ENCODE measurements at places on chromosomes 13 and 19.

- DNase-seq, result no peak
Measured at GRCh38 chr19:6751189-6751588, 11.7 kb downstream of the TRIP10 start.

GRCh38 chr13:90008707-90009149, 1338.8 kb upstream of the MIR17HG start:
- no peak for DNase-seq

- no peak for DNase-seq
Measured at GRCh38 chr19:2334986-2335846, 6.7 kb downstream of the SPPL2B start.

DNA sequence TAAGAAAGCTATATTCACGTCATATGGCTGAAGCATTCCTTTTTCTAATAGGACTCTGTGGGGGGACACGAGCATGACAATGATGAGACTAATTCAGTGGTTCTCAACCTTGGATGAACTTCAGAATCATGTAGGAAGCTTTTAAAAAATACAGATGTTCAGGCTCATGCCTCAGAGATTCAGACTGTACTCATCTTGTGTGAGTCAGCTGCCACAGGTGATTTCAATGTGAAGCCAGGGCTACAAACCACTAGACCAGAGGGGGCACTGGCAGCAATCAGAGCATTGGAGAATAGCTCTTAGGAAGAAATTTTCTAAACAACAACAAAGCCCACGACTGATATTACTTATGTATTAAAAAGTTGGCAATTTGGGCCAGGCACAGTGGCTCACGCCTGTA, 91.7 kb downstream of the SERP2 start:
- DNase-seq, result no peak

DNA sequence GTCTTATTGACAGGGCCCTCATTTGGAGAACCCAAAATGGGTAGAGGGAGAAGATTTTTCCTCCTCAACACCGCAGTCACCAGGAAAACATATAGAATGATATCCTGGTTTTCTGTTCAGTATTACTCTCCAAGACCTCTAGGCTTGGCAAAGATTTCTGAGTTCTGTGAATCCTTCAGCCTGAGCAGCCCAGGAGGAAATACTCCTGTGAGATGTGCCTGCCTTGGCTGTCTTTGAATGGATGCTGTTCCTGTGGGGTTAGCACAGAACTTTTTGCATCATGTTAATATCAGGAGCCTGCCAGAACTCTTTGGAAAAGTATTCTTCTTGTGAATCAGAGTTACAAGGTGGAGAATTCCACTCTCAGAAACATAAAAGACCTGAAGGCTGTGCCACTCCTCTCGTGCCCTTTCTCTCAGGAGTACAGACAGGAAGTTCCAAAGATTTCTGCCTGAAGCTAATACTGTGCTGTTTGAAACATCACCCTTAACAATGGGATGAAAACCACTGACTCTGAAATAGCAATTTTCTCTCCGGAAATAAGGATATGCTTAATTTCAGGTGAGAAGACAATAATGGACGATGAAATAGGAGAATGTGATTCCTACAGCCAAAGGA, 520.1 kb upstream of the NBEA start:
- DNase-seq, result no peak

GRCh38 chr13:109971006-109971405, 184.6 kb upstream of the IRS2 start:
- no peak for DNase-seq

GRCh38 chr19:41310033-41310831, at the start of gene CCDC97:
TSS of gene CCDC97 (plus strand) at chr19:41310172. CDS start at chr19:41310311, 139 bp downstream.
- peak; percentile 90 for DNase-seq

DNA sequence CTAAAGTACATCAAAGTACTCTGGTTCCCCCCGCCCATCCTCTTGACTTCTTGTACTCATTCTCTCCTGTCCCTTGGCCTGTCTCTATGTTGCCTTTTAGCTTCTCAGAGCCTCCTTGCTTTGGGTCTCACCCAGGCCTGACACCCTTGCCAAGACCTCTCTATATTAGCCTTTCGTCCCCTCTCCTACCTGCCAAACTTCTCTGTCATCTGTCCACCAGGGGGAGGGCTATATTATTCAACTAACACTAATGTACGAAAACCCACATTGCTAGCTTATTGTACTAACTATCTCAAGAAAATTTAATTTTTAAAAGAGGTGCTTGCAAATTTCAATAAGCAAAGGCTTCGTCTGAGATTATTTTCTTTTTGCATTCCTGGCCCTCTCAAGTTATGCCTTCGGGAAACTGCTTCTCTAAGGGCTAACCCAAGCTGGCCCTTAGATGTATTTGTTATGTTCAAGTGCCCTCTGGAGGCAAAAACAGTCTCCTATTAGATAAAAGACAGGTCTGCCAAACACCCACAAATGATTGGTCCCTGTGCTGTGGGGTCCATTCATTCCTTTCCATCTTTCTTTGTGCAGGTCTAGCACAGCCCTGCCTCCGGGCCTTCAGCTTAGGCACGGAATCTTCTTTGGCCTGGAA, 6.3 kb upstream of the MRPS31 start:
- peak; percentile 71 for DNase-seq

GRCh38 chr13:80716610-80717081, 375.7 kb upstream of the SPRY2 start:
- peak; percentile 90 for DNase-seq

- peak; percentile 76 for DNase-seq
Measured at GRCh38 chr13:30968846-30969245, 36.4 kb downstream of the TEX26 start.

DNA sequence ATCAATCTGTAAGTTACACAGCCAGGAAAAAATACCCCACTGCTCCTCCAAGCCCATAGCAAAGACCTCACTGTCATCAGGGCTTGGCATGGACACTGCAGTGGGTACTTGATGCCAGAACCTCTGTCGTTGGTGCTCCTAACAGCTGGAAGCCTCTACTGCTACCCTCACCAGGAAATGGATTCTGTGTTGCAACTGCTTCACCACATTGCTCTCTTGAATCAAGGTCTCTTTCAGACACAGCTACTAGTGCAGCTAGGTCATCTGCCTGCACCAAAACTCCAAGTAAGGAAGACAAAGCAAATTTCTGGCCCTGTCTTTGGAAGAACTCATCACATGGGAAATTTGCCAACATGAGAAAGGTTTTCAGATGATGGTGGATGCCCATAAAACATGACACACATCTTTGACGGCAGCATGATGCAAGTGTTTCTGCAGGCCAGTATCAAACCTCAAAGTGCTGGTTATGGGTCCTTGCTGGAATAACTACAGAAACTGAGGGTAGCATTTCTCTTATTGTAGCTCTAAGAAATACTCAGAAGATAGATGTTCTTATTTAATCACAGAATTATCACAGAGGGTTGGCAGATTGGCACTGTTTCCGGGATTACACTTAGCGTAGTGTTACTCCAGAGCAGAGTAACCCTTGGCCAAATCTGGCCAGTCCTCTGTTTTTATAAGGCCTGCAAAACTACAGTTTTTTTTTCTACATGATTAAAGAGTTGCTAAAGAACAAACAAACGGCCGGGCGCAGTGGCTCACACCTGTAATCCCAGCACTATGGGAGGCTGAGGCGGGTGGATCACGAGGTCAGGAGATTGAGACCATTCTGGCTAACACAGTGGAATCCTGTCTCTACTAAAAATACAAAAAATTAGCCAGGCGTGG, 12.9 kb upstream of the PCCA start:
- no peak for DNase-seq

GRCh38 chr19:4174213-4174894, 8.0 kb downstream of the SIRT6 start:
- no peak for DNase-seq

DNA sequence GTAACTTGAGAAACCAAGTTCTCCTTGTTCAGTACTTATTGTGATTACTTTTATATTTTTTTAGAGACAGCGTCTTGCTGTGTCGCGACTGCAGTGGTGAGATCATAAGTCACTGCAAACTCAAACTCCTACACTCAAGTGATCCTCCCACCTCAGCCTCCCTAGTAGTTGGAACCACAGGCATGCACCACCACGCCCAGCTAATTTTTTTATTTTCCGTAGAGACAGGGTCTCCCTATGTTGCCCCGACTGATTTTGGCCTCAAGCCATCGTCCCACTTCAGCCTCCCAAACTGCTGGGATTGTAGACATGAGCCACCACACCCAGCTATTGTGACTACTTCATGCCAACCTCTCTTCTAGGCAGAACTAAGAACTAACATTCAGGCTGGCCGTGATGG, 8.3 kb downstream of the C19orf53 start:
- peak; percentile 26 for DNase-seq

GRCh38 chr19:46198756-46199155, 30.8 kb upstream of the IGFL1 start:
- DNase-seq, result no peak

GRCh38 chr19:43675269-43675879, 5.4 kb upstream of the PLAUR start:
- DNase-seq, result peak; percentile 53

GRCh38 chr19:16210168-16210567, 12.5 kb downstream of the AP1M1 start:
- DNase-seq, result no peak

GRCh38 chr13:59914556-59914955, 249.2 kb downstream of the DIAPH3 start:
- peak; percentile 40 for DNase-seq

- DNase-seq, result no peak
Measured at GRCh38 chr13:20230913-20231838, 943 bp downstream of the GJB6 start.

GRCh38 chr13:72316716-72317115, 410.7 kb downstream of the MZT1 start:
- DNase-seq, result no peak

DNA sequence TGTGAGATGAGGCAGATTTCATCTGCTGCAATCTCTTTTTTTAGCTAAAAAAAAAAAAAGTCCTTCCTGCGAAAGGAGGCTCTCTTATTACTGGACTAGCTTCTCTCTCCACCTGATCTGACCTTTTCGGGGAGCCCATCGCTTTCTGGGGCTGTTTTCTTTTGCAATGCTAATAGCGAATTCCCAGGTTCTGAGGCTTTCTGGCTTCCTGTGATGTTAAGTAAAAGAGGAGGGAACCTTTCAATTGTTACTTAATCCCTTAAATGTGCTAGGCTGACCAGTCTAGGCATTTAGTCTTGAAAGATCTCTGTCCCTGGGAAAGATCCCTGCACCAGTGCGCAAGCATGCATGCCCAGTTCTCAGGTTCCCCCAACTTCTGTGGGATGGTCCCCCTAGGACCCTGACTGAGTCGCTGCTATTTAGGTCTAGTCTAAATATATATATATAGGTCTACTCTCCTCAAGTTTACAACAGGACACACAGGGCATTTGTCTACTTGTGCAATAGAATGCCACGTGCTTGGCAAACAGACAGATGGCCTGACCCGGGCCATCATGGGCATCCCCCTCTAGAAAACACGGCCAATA, 224.7 kb downstream of the ZNF536 start:
- no peak for DNase-seq

DNA sequence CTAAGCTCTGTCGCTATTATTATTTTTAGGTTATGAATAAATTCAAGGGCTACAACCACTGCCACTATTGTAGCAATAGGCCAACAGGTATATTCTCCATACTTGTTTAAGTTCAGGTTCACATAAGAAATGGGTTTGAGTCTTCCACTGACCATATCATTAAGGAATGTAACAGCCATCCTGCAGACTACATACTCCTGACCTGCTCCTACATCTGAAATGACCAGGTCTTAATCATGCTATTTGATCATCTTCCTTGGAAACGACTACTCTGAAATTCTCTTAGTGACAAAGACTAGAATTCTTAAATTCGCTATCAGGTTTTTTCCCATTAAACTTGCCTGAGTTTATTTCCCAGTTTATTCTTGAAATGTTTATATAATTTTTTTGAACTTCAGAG, 66.8 kb downstream of the IPO5 start:
- DNase-seq, result peak; percentile 24

- DNase-seq, result no peak
Measured at GRCh38 chr13:90032841-90033493, 1314.5 kb upstream of the MIR17HG start.

- DNase-seq, result no peak
Measured at GRCh38 chr19:51143486-51143885, 1.4 kb downstream of the SIGLEC7 start.

GRCh38 chr13:47858042-47859025, 142.7 kb downstream of the SUCLA2 start:
- DNase-seq, result peak; percentile 95

GRCh38 chr19:40284501-40285352, at the start of gene AKT2:
TSS of gene AKT2 (minus strand) at chr19:40285345. CDS start at chr19:40265267, 20,078 bp downstream.
- DNase-seq, result peak; percentile 72

DNA sequence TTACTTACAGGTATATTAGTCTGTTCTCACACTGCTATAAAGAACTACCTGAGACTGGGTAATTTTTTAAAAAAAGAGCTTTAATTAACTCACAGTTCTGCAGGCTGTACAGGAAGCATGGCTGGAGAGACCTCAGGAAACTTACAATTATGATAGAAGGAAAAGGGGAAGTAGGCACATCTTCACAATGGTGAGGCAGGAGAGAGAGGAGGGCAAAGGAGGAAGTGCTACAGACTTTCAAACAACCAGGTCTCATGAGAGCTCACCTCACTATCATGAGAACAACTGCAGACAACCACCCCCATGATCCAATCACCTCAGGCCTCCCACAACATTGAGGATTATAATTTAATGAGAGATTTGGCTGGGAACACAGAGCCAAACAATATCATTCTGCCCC, 511.7 kb downstream of the SLITRK6 start:
- DNase-seq, result no peak

DNA sequence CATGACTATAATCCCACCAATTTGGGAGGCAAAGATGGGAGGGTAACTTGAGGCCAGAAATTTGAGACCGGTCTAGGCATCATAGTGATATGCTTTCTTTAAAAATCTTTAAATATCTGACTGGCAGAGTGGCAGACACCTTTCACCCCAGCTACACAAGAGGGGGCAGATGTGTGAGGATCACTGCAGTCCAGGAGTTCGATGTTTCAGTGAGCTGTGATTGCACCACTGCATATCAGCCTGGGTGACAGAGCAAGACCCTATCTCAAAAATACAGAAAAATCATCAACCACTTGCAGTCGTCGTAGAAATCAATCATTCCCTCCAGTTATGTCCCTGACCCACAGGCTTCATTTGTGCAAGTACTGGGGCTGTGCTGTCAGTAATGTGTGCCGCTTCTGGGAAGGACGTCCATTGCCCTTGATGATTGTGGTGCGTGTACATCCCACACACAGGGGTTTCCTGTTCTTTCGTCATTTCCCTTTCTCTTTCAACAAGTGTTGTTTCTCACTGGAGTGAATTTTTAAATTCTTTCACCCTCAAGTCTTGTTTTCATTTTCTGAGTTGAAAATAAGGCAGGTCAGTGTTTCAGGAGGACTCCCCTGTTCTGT, 1.4 kb downstream of the LGALS14 start:
- DNase-seq, result no peak

Data from choroid plexus epithelial cell (primary cell).